ENCODE measurements at places on chromosomes 2 and 18.
A peak's percentile ranks its signal among the peaks of the same experiment; 100 is the strongest.

- no peak for DNase-seq
Measured at GRCh38 chr2:42009657-42010580, 37.9 kb upstream of the PKDCC start.

DNA sequence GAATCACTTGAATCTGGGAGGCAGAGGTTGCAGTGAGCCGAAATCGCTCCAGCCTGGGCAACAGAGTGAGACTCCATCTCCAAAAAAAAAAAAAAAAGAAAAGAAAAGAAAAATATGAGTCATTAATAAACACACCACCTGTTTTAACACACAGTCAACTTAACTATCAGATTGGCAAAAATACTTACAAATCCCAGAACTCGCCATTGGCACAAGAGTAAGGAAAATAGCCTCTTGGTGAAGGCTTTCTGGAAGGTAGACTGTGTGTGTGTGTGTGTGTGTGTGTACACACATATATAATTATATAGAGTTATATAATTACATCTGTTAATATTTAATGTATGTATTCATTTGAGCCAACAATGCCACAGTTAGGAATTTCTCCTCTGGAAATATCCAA is 63.7 kb upstream of the UXS1 start:
- no peak for DNase-seq

DNA sequence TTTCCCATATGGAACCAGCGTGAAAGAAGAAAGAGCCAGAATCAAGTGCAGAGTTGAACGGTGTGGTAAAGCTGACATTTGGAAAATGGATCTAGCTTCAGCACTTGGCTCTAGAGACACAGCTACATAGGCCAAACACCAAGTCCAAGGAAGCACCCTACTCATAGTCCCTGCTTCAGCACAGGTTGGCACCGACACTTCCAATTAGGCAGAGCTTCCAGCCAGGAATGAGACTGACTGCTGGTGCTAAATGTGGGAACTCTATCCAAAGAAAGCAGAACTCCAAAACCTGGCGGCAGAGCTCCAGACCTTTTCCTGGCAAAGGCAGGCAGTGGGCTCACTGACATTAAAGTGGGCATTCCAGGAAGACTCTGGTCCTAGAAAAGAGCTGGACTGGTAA is 125.4 kb upstream of the CTNNA2 start:
- no peak for DNase-seq

- DNase-seq: peak; percentile 48
Measured at GRCh38 chr18:79402977-79403722, 7.4 kb downstream of the NFATC1 start.
